D341Med (cell line): ENCODE measurements at places on chromosomes 1 and 21.

GRCh38 chr1:196056966-196057365 lies 551.3 kb downstream of the KCNT2 start:
- no peak for DNase-seq

DNA sequence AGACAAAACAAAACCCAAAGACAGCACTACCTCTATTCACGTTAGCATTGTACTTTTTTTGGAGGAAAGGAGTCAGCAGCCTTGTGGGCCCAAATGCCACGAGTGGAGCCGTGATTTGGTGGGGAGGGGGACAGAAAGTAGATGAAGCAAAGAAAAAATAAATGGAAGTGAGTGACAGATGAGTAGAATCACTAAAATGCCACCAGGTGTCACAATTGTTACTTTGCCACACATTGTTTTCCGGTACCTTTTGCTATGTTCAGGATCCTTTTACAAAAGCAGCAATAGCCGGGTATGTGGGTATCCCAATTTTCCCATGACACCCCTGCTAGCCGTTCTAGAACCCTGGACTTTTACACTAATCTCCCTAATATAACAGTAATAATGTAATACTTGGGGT lies 85.0 kb upstream of the AK4 start:
- no peak for DNase-seq

DNA sequence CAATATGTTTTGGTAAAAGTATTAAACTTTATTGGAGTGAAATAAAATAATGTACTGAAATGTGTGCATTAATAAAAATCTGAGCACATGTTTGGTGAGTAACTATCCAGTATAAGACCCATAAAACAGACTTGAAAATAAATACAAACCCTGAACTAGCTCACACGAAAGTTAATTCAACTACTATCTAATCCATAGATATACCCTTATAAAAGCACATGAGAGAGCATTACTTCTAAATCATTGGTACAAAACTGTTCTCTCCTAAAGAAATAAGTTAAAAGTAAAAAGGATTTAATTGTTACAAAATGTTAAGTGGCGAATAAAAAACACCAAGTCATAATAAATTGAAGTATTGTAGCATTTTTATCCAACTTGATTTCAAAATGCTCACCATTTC lies 295.6 kb downstream of the PTPRC start:
- DNase-seq, result no peak

GRCh38 chr1:21514245-21514644 lies 5.0 kb downstream of the ALPL start:
- DNase-seq, result no peak

DNA sequence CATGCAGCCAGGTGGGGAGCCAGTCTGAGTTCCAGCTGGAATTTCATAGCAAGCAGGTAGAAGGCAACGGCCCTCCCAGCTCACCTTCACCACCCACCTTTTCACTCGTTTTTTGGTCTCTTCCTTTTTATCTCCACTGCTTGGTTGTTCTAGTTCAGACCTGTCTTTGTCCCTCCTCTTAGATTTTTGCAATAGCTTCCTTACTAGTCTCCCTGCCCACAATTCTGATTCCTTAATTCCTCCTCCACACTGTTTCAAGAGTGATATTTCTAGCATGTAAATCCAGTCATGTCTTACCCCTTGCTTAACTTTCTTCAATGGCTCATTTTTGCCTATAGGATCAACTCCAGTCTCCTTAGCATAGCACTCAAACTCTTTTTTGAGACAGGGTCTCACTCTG lies 119.6 kb downstream of the TMEM53 start:
- no peak for DNase-seq

DNA sequence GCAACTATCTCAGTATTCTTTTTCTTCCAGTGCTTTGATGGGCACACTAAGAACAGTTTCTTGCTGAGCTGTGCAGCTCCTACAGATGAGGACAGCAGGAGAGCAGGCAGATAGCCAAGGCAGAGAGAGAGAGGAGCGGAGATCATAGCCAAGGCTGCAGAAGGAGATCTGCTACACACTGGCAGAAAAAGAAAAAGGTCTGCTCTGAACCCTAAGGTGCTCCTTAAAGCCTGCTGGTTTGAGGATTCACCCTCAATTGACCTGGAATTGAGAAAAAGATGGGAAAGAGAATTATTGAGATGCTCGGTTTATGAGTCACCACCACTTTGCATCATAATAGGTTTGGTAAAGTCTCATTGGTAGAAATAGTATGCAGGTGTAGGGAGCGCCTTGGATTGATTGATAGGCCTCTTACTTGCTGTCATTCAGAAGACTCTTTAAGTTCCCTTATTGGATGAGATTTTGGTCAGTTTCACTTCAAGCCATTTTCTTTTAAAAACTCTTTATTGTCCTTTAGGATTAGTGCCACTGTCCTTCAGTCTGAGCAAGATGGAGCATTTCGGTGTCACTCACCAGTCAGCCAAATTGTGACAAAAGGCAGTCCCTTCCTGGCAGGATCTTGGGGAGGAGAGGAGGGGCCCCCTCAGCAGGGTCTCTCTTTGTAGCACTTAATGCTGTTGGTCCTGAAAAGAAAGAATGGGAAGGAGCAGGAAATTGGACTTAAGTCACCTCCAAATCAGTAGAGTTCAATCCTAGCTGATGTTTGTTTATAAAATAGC lies 685.0 kb downstream of the ADGRL2 start:
- no peak for DNase-seq

- DNase-seq, result no peak
Observed at GRCh38 chr1:168443899-168444298, 99.9 kb downstream of the XCL2 start.

- DNase-seq, result peak; percentile 58
Observed at GRCh38 chr1:158998781-158999161, 10.9 kb upstream of the IFI16 start.

- DNase-seq, result no peak
Observed at GRCh38 chr1:150683914-150684313, 13.0 kb downstream of the GOLPH3L start.

GRCh38 chr1:36471830-36472641 lies 7.9 kb upstream of the MRPS15 start:
- no peak for DNase-seq

- DNase-seq, result no peak
Observed at GRCh38 chr1:44932151-44932550, 54.2 kb downstream of the EIF2B3 start.

DNA sequence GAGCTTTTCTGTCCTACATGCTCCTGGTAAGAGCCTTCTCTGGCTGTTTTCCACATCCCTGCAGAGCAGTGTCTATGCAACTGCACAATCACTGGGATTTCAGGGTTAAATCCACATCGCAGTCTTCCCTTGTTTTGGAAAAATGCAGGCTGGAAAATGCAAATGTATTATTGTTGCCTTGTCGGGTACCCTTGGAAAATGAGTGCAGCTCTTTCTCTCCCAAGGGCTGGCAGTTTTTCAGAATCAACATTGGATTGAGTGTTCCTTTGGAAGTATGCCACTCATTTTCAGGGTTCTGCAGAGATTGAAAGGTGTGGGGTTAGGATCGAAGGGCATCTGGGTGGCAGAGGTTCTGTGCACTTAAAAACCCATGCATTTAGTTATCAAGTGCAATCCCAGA lies 3.2 kb downstream of the NOS1AP start:
- DNase-seq, result no peak

GRCh38 chr1:40244138-40244744 lies 3.5 kb upstream of the TMCO2 start:
- DNase-seq, result no peak

GRCh38 chr1:82491301-82492048 lies 690.7 kb downstream of the ADGRL2 start:
- DNase-seq, result no peak

DNA sequence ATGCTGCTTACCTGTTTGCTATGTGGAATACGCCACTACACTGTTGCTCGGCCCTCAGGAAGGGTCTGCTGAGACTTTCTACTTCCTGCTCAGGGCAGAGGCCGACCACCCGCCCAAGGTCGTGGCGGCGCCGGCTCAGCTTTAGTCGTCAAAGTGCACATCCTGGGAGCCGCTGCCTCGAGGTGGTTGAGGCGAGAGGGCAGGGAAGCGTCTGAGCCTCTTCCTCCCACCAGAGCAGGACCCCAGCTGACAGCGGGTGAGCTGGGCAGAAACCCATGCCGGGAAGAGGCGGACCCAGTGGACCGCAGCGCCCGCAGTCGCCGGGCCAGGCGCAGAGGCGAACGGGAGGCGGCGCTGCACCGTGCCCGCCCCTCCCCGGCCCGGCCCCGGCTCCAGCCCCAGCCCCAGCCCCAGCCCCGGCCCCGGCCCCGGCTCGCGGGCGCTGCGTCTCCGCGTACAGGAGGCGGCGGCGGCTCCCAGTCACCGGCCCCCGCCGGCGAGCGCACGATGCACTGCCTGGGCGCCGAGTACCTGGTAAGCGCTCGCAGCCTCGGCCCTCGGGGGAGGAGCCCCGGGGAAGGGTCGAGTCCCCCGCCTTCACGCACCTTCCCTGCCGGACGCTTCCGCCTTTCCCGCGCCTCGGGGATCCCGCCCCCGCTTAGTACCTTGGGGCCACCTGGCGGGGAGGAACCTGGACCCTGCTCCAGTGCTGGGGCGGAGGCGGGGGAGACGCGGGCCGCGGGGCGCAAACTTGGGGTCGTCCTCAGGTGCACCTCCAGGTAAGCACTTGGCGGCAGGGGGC lies at the start of gene SLC44A3:
Gene SLC44A3, plus strand, starts transcription at position 413 of the 802 bp plus-strand sequence. Its CDS starts 95 bp downstream, at position 508.
- DNase-seq, result no peak

DNA sequence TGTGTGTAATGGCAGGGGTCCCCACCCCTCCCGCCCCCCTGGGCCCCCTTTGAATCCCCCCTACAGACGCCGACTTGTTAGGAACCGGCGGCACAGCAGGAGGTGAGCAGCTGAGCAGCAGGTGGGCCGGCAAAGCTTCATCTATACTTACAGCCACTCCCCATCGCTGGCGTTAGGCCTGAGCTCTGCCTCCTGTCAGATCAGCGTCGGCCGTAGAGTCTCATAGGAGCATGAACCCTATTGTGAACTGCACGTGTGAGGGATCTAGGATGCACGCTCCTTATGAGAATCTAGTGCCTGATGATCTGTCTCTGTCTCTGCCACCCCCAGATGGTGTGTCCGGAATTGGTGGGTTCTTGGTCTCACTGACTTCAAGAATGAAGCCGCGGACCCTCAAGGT lies 14.9 kb upstream of the VPS26C start:
- DNase-seq, result no peak

DNA sequence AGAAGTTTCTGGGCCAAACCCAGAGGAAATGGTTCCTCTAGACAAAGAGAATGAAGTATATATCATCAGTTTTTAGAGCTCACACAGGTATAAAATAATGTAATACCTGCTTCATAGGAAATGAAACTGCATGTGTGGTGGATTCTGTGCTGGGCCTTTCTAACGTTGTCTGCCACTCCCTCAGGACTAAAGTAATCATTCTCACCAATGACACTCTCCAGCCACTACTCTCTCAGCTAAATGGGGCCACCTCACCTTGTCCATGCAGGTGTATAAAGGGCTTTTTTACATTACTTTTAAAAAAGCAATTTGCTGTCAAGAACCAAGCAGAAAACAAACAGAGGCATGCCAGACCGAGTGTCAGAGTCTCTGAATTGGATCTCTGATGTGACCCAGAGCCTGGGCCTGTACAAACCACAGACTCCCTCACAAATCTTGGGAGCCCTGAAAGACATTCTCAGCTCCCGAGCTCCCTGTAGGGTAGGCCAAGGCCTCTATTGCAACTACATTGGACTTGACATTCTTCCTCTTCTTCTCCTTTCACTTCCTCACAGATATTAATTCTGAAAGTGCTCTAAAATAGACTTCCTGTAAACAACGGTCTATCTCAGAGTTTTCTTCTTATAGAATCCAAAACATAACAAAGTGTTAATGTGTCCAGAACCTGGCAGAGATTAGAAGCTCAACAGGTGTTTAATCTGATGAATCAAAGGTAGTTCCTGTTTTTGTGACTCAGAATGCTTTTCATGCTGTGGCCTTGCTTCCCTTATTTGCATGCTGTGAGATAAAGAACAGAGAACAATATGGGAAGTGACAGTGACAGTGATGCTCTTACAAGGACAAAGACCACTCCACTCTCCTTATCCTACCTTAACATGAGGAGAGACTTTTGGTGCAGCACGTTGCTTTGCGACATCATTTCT lies 8.6 kb downstream of the AIM2 start:
- DNase-seq, result no peak

DNA sequence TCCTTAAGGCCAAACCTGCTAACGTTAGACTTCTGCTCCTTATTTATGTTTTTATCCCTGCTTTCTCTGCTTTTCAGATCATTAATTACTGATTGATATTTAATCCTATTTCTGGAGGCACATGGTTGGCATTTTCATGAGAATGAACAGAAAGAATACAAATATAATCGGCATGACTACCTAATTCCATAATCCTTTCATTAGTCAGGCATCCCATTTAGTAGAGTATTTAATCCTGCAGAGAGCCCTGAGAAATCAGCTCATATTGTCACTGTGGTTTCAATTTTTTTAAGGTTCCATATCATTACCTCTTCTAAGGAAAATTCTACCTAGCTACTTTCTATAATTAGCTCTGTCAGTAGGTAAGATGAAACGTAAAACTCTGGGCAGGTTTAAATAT lies 238.8 kb downstream of the NCAM2 start:
- peak; percentile 40 for DNase-seq

DNA sequence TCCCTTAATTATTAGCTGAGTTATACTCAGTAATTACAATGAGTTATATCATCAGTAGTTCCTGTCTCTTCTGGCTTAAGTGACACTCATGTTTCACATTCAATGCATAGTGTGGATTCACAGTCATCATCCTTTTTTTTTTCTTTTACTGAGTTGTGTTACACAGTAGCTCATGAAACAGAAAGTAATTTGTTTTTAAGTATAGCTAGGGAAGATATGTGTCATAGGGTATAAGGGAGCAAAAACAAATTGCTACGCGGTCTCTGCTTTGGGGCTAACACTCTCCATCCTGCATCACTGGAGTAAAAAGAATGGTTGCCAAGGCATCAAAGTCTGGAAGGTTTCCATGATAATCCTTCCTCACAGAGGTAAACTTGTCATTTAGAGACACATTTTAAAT lies 971.7 kb upstream of the NCAM2 start:
- DNase-seq, result no peak

DNA sequence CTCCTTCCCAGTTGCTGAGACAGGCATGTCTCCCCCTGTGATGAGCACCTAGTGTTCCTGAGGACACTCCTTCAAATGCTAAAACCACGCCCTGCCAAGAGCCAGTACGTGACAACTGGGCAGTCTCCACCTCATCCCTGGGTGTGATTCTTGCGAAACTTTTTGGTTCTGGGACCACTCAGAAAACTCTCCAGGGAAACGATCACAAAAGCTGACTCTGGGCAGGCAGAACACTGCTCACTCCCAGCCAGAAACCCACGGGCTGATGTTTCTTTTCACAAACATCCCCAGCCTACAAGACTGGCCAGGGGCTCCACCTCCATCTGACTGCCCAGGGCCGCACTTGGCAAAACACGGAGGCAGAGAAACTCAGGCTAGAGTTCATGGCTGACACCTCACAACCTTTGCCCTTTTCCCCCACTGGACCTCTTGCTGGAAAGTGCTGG lies 24.4 kb downstream of the DHRS3 start:
- no peak for DNase-seq

GRCh38 chr21:30408782-30409494 lies 13.1 kb downstream of the KRTAP13-1 start:
- DNase-seq, result peak; percentile 52

DNA sequence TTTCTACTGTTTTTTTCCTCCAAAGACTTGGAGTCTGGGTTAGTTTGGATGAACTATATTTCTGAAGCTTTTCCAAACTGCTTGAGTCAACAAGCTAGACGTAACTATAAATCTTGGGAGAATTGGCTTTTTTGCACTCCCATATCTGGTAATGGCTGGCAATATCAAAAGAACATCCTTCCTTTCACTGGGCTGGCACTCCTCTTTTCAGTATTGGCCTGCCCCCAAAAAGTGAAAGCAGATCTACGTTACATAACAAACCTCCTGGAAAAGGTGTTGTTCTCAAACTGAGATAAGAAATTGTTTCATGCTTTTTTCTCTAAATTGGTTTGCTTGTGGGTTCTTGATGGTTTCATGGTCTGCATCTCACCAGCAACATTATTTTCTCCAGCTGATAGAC lies 499.3 kb downstream of the NEGR1 start:
- DNase-seq, result no peak
